Activated CD4-positive, alpha-beta T cell treated with anti-CD3 and anti-CD28 coated beads, Interleukin-2, amount 10 ng/mL, durations not matched to agents 7 days and 5 days (primary cell): ENCODE measurements at places on chromosomes 4 and X.

GRCh38 chrX:2974961-2975360 is 31.4 kb upstream of the ARSH start:
- no peak overlapping the region for H3K27ac ChIP-seq
- H3K4me3 ChIP-seq, result no peak overlapping the region
- DNase-seq, result no peak
- no peaks in the 10 kb centered on the region for H3K36me3 ChIP-seq

DNA sequence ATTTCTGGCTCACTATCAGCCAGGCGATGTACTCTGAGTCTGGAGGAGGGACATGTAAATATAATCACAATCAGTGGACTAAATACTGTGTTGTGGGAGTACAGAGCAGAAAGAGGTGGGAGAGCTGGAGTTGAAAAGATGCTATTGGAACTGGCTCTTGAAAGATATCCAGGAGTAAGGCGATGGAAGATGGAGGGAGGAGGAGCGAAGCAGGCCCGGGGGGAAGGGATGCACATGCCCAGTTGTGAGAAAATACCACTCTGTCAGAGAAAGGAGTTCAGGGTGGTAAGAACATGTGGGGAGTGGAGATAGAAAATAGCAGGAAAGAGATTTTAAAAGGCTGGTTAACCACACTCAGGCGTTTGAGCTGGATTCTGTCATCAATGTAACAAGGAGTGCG is 216.9 kb upstream of the ETNPPL start:
- H3K36me3 ChIP-seq, result peaks cover 15% of the 10 kb centered on the region
- H3K27me3 ChIP-seq, result no peaks in the 10 kb centered on the region
- DNase-seq, result no peak
- peaks cover 24% of the 10 kb centered on the region for H3K4me1 ChIP-seq

DNA sequence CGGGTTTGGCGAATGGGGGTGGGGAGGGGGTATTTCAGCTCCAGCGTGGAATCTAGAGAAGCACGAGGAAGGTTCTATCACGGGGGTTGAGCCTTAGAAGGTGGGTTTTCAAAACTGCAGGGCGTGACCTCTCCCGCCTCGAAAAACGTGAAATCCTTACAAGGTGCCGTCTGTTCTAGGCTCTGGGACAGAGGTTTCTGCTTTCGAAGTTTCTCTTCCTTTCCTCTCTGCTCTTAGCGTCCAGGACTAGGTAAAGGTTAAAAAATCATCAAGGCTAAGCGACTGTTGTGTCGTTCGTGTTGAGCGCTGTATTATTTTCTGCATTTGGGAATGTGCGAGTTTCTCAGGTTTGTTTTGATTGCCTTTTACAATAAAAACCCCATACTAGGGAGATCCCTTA is 1.1 kb downstream of the FHL1 start:
- DNase-seq, result no peak
- H3K36me3 ChIP-seq, result peaks cover 2% of the 10 kb centered on the region

- no peak overlapping the region for H3K27ac ChIP-seq
- no peak for DNase-seq
- no peaks in the 10 kb centered on the region for H3K4me1 ChIP-seq
- no peaks in the 10 kb centered on the region for H3K36me3 ChIP-seq
- no peaks in the 10 kb centered on the region for H3K27me3 ChIP-seq
These were observed 199.3 kb upstream of the FAT4 start for GRCh38 chr4:125115476-125115875.

- H3K36me3 ChIP-seq, result no peaks in the 10 kb centered on the region
- no peaks in the 10 kb centered on the region for H3K4me1 ChIP-seq
- no peaks in the 10 kb centered on the region for H3K27me3 ChIP-seq
- no peak overlapping the region for H3K27ac ChIP-seq
- DNase-seq, result no peak
These were observed 102.3 kb downstream of the ANKRD50 start for GRCh38 chr4:124610211-124610610.

DNA sequence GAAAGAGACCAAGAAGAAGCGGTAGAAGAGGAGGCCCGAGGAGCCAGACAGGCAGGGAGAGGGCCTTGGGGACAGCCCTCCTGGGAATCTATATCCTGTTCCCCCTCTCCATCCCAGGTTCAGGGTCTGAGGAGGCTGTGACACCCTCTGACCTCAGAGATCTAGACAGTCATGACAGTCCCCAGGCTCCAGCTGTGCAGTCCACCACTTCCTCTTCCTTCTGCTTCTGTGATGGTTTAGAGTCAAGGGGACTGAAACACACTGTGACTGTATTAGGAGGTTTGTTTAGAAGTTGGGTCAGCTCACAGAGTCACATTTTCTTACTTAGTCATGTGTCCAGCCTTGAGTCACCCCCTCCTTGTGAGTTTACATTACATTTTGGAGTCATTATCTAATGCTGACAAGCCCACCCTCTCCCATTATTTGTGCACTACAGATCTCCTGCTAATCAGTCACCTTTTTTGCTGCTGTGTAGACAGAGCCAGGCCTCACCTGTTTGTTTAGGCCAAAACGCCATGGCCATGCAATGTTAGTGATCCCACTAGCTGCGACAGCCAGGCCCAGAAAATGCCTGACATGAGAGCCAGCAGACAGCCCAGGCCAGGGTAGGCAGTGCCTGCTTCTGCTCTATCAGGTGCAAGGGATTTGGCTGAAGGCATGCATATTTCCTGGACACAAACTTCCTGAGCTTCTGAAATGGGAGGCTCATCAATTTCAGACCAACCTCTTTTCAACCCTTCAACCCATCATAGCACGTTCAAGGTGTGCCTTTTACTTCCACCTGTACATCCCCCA is 26.0 kb downstream of the MANBA start:
- H3K27ac ChIP-seq, result peak overlapping the region; percentile 63
- no peaks in the 10 kb centered on the region for H3K27me3 ChIP-seq
- no peak overlapping the region for H3K4me3 ChIP-seq
- peaks cover 24% of the 10 kb centered on the region for H3K36me3 ChIP-seq
- peak; percentile 24 for DNase-seq

- no peak overlapping the region for H3K27ac ChIP-seq
- no peaks in the 10 kb centered on the region for H3K36me3 ChIP-seq
- H3K4me3 ChIP-seq, result no peak overlapping the region
- H3K27me3 ChIP-seq, result peaks cover 21% of the 10 kb centered on the region
- no peak for DNase-seq
These were observed 52.8 kb downstream of the MED28 start for GRCh38 chr4:17667253-17667652.

DNA sequence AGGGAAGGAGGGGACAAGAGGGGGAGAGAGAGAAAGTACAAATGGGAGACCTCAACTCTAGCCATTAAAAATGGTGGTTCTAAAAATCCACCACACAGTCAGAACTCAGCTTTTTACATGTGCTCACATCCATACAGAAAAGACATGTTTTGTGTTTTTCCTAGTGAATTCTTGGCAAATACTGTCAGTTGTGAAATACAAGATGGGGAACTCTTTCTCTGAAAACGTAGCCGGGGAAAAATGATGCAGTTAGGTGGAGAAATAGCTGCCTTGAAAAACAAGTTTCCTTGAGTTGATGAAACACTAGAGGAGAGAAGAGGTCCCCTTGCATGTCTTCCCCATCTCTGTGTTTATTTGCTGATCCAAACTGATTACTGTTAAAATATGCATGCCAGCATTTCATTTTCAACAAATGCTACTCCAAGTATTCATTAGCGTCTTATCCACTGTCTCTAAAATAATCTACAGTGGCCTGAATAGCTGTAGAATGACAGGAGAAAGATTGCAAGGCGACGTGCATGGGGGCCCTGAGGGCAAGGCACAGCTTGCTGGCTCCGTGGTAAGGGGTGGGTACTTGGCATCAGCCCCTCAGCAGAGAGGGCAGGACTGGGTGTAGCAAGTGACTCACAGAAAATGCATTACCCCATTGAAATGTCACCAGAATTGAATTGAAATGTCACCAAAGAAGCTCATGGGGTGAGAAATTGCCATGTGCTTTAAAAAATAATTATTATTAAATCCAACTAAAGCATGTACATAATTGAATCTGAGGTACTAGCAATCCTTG is 48.1 kb upstream of the TBL1X start:
- DNase-seq, result no peak
- no peaks in the 10 kb centered on the region for H3K27me3 ChIP-seq
- H3K4me1 ChIP-seq, result peaks cover 10% of the 10 kb centered on the region
- no peak overlapping the region for H3K4me3 ChIP-seq

DNA sequence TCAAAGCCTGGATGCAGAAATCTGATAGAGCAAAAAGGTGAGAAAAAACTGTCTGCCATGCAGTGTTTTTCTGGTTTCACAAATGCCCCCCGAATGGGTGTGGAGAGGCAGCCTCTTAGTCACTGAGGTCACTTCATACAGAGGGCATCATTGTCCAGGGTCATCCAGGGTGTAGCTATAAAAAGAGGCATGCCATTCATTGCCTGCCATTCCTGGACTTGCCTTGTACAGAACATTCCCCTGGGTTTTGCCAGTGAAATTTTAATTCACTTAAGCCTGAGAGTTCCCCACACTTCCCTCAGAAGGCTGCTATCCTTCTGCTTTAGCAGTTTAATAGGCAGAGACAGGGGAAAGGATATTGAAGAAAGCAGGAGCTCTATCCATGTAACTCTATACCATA is 230.3 kb downstream of the UNC5C start:
- H3K36me3 ChIP-seq, result no peaks in the 10 kb centered on the region
- DNase-seq, result no peak
- H3K27ac ChIP-seq, result no peak overlapping the region
- no peak overlapping the region for H3K4me3 ChIP-seq
- no peaks in the 10 kb centered on the region for H3K27me3 ChIP-seq
- no peaks in the 10 kb centered on the region for H3K4me1 ChIP-seq

GRCh38 chr4:163866728-163867315 is 372.3 kb downstream of the TMA16 start:
- no peak overlapping the region for H3K4me3 ChIP-seq
- DNase-seq, result no peak
- no peaks in the 10 kb centered on the region for H3K27me3 ChIP-seq
- H3K27ac ChIP-seq, result no peak overlapping the region

- H3K27me3 ChIP-seq, result no peaks in the 10 kb centered on the region
- H3K27ac ChIP-seq, result no peak overlapping the region
- no peak overlapping the region for H3K4me3 ChIP-seq
- no peak for DNase-seq
- H3K4me1 ChIP-seq, result no peaks in the 10 kb centered on the region
- no peaks in the 10 kb centered on the region for H3K36me3 ChIP-seq
These were observed 146.7 kb downstream of the TBL1X start for GRCh38 chrX:9611436-9612145.

- peaks cover 24% of the 10 kb centered on the region for H3K36me3 ChIP-seq
- H3K27ac ChIP-seq, result peak overlapping the region; percentile 96
- H3K4me1 ChIP-seq, result peaks cover 26% of the 10 kb centered on the region
- peak overlapping the region; percentile 94 for H3K4me3 ChIP-seq
These were observed 1.5 kb downstream of the GRSF1 start for GRCh38 chr4:70838204-70838603.

- H3K27ac ChIP-seq, result peak within 1 kb of the TSS; percentile 79
- peaks cover 7% of the 10 kb centered on the region for H3K36me3 ChIP-seq
- H3K27me3 ChIP-seq, result peaks cover 30% of the 10 kb centered on the region
- peak; percentile 85 for DNase-seq
- peak within 1 kb of the TSS; percentile 75 for H3K4me3 ChIP-seq
- peaks cover 37% of the 10 kb centered on the region for H3K4me1 ChIP-seq
These were observed at the start of gene JAKMIP1 for GRCh38 chr4:6200011-6200921. JAKMIP1 (minus strand) TSS chr4:6200549; CDS start chr4:6112850, 87,699 bp downstream.

DNA sequence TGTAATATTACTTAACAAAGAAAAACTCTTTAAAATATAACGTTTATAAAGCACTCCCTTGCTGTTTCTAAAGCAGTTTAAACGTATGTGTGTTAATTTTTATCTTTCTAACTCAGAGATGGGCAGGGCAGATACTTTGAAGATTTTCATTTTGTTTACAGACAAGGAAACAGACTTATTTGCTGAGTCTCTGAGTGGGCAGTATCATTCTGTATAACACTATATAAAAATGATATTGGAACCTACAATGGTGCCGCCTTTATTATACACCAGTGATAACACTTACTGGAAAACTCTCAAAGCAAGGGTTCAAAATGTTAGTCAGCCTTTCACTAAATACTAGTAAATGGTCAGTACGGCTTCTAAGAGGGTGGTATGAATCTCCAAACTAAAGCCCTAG is 193.4 kb downstream of the NR3C2 start:
- no peaks in the 10 kb centered on the region for H3K27me3 ChIP-seq
- no peak overlapping the region for H3K4me3 ChIP-seq
- no peaks in the 10 kb centered on the region for H3K36me3 ChIP-seq
- DNase-seq, result no peak
- H3K4me1 ChIP-seq, result no peaks in the 10 kb centered on the region
- H3K27ac ChIP-seq, result no peak overlapping the region

DNA sequence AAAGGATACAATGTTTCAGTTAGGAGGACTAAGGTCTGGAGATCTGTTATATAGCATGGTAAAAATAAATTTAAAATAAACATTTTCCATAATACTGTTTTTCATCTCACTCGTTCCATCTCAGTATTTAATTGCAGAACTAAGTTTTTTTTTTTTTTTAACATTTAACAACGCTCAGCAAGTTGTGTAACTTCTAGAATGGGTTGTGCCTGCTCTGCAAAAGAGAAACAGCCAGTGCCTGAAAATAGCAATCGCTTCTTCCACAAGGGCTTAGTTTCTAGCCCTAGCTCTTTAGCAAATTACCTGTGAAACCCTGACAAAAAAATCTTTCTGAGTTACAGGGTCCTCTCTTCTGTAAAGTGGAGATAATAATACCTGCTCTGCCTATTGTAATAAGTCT is 41.9 kb downstream of the CNGA1 start:
- H3K4me3 ChIP-seq, result no peak overlapping the region
- peaks cover 6% of the 10 kb centered on the region for H3K27me3 ChIP-seq
- no peaks in the 10 kb centered on the region for H3K4me1 ChIP-seq
- DNase-seq, result no peak

GRCh38 chr4:189021831-189022230 is 882.6 kb downstream of the TRIML1 start:
- no peak overlapping the region for H3K4me3 ChIP-seq
- no peak for DNase-seq
- H3K36me3 ChIP-seq, result no peaks in the 10 kb centered on the region
- H3K27me3 ChIP-seq, result no peaks in the 10 kb centered on the region
- H3K4me1 ChIP-seq, result no peaks in the 10 kb centered on the region

DNA sequence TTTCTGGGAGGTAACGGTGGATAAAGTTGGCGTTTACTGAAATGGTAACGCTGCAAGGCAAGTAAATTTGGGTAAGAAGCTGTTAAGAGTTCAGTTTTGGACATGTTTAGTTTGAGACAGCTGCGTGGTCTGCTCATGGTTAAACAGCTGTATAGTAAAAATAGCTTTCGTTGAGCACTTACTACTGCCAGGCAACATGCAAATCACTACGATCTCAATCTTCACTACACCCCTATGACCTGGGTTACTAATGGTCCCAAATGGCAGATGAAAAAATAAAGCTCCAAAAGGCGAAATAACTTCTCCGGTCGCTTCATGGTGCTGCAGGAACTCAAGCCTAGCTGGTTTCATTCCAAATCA is 22.2 kb downstream of the FABP2 start:
- peak overlapping the region; percentile 96 for H3K4me3 ChIP-seq
- H3K4me1 ChIP-seq, result peaks cover 36% of the 10 kb centered on the region
- peak; percentile 7 for DNase-seq
- peaks cover 31% of the 10 kb centered on the region for H3K36me3 ChIP-seq
- peaks cover 2% of the 10 kb centered on the region for H3K27me3 ChIP-seq

DNA sequence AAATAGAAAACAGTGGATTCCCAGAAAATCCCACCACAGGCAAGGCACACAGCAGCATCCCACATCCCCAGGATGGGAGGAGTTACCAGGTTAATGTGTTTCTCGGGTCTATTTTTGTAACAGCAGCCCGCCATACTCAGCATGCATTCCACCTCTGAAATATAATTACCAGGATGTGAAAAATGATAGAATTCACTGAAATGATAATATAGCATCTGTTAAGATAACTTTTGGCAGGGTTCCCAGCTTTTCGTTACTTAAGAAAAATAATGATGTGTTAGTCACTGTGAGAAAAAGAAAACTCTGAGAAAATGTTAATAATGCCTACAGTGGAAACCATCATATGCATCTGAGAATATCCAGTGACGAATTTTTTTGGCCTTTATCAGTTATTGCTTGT is 87.1 kb downstream of the VCX2 start:
- no peaks in the 10 kb centered on the region for H3K36me3 ChIP-seq
- no peaks in the 10 kb centered on the region for H3K4me1 ChIP-seq
- H3K27me3 ChIP-seq, result no peaks in the 10 kb centered on the region
- DNase-seq, result no peak
- no peak overlapping the region for H3K27ac ChIP-seq
